ENCODE measurements at places on chromosomes 5 and 9. TPM values are rescaled to one million over a fixed set of nuclear protein-coding genes. Genes with fewer than 3 reads are reported as not detected.

DNA sequence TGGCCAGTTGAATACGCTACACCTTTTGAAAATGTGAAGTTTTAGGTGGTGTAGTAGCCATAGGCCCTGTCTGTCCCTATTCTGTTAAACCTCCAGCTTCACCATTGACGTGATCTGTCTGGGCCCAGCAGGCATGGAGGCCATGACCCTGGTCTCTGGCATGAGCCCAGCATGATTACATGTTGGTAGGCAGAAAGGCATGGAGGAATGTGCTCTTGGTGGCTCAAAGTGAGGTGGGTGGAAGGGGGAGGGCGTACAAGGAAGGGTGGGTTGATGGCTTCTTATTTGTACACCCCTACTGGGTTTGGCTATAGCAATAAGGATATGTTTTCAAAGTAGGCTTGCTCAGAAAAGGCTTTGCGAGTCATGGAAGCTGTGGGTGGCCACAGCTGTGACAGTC lies 23.7 kb downstream of the RALGPS1 start:
- no peaks in the 10 kb centered on the region for H3K36me3 ChIP-seq
- no peak for DNase-seq
- H3K27ac ChIP-seq = no peak overlapping the region
- no peak overlapping the region for H3K4me3 ChIP-seq

Gene PTPN3
- 2.9 TPM for total RNA-seq

DNA sequence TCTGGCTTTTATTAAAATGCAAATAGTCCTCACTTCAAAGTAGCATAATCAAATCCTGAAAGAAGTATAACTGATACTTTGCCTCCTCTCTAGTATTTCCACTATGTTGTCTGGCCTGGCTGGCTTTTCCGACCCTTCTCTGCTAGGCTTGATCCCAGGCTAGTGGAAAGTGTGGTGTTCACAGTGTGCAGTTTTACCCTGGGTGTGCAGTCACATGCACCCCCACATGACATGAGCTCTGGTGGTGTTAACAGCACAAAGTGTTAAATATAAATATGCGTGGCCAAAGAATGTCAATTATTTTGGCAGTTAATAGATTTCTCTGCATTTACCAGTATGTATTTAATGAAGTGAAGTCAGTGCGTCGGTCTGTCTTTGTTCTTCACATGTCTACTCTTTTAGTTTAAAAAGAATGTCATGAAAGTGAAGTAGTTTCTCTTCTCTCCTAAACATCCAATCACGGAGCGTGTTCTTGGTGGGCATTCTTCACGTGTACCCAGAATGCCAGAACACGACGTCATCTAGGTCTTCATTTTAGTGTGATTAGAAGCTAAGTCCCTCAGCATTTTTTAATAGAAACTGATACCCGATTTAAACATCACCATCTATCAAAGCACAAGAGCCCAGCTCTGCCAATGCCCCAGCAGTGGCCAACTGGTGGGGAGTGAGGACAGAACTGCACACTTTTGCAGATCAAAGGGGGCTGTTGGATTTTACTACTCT lies 286.4 kb downstream of the FANCC start:
- H3K27ac ChIP-seq = peak overlapping the region; percentile 62
- no peaks in the 10 kb centered on the region for H3K27me3 ChIP-seq
- H3K36me3 ChIP-seq = peaks cover 84% of the 10 kb centered on the region
- H3K4me3 ChIP-seq = no peak overlapping the region

DNA sequence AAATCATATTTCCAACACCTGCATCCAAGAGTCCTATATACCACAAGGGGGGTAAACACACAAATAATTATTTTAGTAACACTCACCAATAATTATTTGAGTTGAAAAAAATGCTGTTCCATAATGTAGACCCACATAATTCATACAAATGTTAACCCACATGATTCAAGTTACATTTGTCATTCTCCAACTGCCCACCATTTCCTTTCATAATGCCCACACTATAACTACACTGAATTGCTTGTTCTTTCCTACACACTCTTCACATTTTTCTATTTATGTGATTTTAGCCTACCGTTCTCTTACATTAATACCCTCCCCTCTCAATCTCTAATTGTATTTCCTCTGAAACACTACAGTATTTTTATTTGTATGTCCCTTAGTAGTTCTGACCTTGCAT lies 35.9 kb upstream of the HK3 start:
- no peaks in the 10 kb centered on the region for H3K27me3 ChIP-seq
- no peak overlapping the region for H3K4me3 ChIP-seq
- peaks cover 16% of the 10 kb centered on the region for H3K36me3 ChIP-seq
- no peak overlapping the region for H3K27ac ChIP-seq
- no peak for DNase-seq

Gene ANKH
- total RNA-seq = 130 TPM

DNA sequence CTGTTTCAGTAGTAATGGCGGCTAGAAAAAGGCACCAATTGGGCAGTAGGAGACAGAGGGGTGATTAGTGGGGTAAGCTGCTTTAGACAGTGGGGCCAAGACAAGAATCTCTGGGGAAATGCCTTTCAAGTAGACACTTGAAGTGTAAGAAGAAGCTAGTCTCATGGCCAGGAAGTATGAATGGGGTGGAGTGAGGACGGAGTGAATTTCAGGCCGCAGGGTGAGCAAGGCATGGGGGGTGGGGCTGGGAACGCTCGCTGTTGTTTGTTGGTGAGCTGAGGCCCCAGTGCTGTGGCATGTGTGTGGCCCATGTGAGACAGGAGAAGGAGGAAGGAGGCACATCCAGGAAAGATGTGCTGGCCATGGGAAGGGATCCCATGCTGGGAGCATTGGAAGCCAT lies 149.2 kb upstream of the NFIL3 start:
- no peak for DNase-seq
- no peaks in the 10 kb centered on the region for H3K36me3 ChIP-seq
- no peak overlapping the region for H3K4me3 ChIP-seq
- H3K27ac ChIP-seq = no peak overlapping the region

Gene PCYOX1L
- total RNA-seq = 4.3 TPM

Gene C9orf153
- total RNA-seq = under 0.01 TPM

- H3K36me3 ChIP-seq = no peaks in the 10 kb centered on the region
- peaks cover 5% of the 10 kb centered on the region for H3K4me1 ChIP-seq
- DNase-seq = no peak
- no peak overlapping the region for H3K4me3 ChIP-seq
- H3K27ac ChIP-seq = no peak overlapping the region
Observed at GRCh38 chr5:94627191-94627590, 8.7 kb downstream of the SLF1 start.

DNA sequence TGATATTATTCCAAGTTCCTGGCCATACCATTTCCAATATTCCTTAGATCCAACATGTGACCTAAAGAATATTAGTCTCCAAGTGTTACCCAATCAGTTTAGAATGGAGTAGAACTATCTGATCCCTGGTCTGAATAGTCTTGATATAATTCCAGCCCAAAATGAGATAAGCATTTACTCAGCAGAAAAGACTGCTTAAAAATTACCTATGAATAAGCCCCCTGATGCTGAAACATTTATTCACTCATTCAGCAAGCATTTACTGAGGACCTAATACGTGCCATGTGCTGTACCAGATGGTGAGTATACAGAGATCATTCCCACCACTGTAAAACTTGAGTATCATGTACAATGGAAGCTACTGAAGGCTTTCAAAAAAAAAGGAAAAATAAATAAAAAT lies 157.0 kb downstream of the FAM114A2 start:
- DNase-seq = no peak
- H3K27me3 ChIP-seq = no peaks in the 10 kb centered on the region
- H3K27ac ChIP-seq = no peak overlapping the region
- H3K36me3 ChIP-seq = no peaks in the 10 kb centered on the region
- no peak overlapping the region for H3K4me3 ChIP-seq

DNA sequence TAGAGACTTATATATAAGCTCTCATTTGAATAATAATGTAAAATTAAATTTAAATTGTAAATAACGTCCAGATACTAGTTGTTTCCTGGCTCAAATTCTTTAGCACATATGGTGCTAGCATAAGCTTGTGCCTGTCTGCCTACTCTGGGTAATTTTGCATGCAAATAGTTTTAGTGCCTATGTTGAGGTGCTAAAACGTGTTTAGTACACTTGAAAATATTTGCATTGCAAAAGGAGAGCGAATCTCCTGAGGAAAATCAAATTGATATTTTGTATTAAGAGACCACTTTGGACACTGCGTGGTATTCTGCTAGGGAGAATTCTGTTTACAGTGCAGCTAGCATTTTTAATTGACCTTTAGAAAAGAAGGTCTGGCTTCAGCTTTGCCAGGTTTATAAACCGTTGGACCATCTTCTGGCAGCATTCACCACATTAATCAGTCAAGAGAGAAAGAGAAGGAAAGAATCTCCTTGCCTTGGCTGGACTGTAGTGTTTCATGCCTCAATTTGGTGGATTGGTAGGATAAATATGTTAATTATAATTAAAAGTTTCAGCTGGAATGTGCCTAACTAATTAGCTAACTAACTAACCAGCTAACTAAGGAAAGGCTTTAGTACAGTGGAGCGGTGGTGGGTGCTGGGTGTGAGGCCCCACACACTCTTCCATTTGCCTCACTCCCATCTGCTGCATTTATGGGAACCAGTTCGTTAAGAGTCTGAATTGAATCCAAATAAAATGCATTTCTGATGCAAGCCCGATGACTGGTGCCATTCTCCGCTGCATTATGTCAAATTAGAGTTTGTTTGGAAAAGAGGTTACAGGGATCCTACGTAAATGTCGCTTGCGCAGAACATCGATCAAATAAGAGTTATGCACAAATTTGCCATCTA lies 150.1 kb upstream of the MPDZ start:
- no peak overlapping the region for H3K4me3 ChIP-seq
- no peak for DNase-seq
- H3K27ac ChIP-seq = no peak overlapping the region
- peaks cover 23% of the 10 kb centered on the region for H3K27me3 ChIP-seq
- H3K36me3 ChIP-seq = no peaks in the 10 kb centered on the region
